Left cardiac atrium (tissue), 4 donors: ENCODE measurements at places on chromosomes 12 and 14. TPM values are rescaled to one million over a fixed set of nuclear protein-coding genes. Genes with fewer than 3 reads are reported as not detected.
A peak's percentile ranks its signal among the peaks of the same experiment; 100 is the strongest.

DNA sequence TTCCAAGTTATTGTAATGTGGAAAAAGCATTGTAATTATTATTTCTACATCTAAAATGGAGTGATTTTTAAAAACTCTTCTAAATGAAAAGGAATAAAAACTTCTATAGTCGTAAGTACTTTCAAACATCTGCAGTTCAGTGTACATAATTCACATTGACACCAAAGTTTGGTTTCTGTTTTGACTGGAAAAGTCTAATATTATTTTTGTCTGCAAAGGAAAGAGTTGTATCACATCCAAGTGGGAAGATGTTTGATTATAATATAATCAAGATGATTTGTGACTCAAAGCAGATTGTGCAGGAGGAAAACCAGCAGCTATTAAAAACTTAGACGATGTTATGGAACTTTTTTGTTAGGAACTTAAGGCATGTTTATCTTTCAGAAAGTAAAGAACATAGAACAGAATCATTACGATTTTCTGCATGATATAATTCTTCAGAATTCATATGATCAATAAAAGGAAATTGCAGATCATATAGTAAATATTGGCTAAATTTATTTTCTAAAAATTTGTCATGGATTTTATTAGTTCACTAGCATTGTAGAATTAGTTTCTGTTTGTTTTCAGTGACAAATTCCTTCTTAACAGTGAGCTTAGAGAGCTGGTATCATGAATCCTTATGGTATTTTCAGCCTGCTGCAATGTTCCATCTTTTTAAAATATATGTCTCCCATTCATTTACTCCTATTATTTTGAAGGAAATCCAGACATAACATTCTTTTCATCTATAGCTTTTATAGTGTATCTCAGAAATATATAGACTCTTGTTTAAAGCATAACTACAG is 145.8 kb downstream of the MIPOL1 start:
- no peak for DNase-seq

DNA sequence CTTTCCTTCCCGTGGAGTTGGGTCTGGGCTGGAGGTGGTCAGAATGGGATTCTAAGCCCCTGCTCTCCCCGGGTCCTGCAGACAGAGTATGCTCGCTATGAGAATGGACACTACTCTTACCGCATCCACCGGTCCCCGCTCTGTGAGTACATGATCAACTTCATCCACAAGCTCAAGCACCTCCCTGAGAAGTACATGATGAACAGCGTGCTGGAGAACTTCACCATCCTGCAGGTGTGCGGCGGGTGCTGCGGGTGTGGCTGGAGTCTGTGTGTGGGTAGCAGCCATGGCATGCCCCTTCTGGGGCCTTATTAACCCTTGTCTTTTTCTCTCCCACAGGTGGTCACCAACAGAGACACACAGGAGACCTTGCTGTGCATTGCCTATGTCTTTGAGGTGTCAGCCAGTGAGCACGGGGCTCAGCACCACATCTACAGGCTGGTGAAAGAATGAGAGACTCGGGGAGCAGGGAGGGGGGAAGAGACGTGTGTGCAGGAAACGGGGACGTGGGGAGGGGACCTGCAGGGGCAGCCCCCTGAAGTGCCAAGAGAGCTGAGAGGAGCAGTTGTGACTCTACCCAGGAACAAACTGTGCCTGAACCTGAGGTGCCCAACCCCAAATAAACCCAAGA is 37.0 kb upstream of the TSPAN9 start:
- DNase-seq, result no peak

- peak; percentile 12 for DNase-seq
Observed at GRCh38 chr12:102052192-102053061, 9.4 kb downstream of the WASHC3 start.

GRCh38 chr12:55831447-55831815 is 2.0 kb upstream of the DNAJC14 start:
- DNase-seq, result no peak

Gene CELA1
- total RNA-seq, result not detected
